ENCODE measurements at places on chromosomes 1 and 21.

GRCh38 chr1:160204526-160205241 lies 500 bp upstream of the PEA15 start:
- peak; percentile 47 for DNase-seq

- no peak for DNase-seq
These were observed 4.9 kb upstream of the ELK4 start for GRCh38 chr1:205636732-205637131.

- DNase-seq: peak; percentile 61
These were observed 636 bp downstream of the VAMP4 start for GRCh38 chr1:171740987-171741871.

DNA sequence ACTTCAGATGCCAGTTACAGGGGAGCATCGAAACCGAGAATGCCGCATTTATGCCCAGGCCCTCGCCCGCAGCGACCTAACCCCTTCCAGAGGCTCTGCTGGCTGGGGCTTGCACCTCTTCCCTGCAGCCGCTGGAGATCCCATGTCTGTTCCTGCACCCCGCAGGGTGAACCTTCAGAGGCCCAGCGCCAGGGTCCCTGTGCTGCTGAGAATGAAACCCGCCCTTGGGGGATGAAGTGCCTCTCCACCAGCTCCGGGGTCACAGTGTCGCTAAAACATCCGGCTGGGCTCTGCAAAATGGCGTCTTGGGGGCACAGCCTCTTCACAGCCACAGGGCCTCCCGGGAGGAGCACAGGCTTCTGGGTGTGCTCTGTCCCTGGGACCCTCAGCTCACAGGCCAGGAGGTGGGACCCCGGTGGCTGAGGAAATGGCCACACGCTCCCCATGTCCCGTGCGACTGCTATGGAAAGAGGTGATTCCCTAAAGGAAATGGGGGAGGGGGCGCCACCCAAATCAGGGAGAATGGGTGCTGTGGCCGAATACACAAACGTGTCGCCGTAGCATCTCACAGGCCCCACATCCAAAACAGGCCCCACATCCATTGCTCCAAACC lies 39.9 kb upstream of the TSPEAR start:
- DNase-seq: no peak

DNA sequence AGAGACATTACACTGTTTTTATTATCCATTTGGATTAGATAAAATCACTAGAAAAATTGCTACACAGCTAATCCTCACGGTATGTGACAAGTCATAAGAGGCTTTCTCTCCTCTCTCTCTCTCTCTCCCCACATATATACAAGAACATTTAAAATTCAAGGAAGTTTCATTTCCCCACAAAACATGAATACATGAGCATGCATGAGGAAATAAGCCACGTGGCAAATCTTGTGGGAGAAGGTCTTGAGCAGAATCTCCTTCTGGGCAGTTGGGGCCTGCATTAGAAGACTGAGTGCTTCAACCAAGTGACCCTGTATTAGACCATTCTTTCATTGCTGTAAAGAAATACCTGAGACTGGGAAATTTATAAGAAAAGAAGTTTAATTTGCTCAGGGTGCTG lies 1313.1 kb downstream of the MRPL39 start:
- DNase-seq: no peak

GRCh38 chr1:75430526-75430925 lies 180.4 kb downstream of the SLC44A5 start:
- no peak for DNase-seq

DNA sequence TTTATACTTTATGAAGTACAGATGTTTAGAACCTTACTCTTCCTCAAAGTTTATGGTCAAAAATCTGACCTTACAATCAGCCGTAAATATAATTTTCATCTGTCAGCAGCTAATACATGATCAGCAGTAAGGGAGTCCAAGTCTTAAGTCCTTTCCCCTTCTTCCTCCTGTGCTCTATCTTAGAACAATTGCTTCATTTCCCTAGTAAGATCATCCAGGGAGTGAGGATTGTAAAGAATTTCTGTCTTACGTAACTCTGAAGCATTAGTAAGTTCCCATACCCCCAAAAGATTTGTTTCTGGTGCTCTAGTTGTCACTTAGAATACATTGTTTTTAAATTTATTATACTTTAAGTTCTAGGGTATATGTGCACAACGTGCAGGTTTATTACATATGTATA lies 2.1 kb downstream of the SETDB1 start:
- no peak for DNase-seq

- no peak for DNase-seq
These were observed 272.5 kb upstream of the LRRC7 start for GRCh38 chr1:69295265-69295664.

GRCh38 chr1:206708058-206708457 lies 23.4 kb downstream of the MAPKAPK2 start:
- no peak for DNase-seq

DNA sequence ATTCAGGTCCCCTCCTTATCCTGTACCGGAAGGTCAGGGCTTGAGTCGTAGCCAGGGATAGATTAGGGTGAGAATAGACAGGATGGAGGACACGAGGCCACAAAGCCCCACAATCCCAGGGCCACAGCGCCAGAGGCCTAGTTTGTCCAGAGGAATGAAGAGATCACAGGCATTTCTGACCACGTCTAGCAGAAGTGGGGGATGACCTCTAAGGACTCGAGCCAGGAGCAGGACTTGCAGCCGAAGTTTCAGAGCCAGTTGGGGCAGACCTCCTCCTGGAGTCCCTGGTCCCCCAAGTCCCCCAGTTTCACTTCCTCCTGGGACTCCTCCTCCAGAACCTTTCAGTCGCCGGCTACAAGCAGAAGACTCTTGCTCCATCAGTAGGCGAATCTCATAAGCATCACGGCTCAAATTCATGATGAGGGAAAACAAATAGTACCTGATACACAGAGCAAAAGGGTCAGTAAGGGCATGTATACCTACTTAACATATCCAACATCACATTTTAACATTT lies 2.3 kb upstream of the ITGA10 start:
- no peak for DNase-seq

GRCh38 chr21:44402323-44403105 lies 49.1 kb downstream of the TRPM2 start:
- no peak for DNase-seq

DNA sequence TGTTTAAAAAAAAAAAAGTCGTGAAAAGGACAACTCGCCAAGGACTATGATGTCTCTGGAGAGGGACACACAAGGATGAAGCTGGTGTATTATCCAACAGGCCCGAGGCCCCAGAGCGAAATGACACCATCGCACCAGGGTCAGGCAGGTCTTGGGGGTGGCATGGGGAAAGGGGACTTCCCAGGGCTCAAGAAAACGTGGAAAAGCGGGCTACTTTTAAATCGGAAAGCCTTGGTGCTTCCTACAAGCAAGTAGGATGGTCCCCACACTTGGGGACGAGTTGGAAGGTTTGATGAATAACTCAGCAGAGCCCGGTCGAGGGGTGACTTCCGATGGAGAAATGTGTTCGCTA lies 505 bp upstream of the GNPAT start:
- DNase-seq: no peak

DNA sequence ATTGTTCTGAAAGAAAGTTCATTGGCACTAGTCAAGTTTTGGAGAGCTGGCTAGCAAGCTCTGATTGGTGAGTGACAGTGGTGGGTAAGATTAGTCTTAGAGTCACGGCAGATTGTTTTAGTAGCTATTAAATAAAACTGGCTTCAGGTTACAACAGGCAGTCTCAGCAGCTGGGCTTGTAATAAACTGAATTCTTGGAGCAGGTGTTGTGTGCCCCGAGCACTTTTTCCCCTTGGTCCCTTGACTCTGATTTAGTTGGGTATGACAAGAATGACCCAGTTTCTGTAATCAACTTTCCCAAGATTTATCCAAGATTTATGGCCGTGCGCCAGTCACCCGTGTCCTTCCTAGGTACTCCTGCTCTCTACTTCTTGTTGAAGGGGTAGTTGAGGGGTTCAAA lies 40.2 kb downstream of the TBCE start:
- no peak for DNase-seq

DNA sequence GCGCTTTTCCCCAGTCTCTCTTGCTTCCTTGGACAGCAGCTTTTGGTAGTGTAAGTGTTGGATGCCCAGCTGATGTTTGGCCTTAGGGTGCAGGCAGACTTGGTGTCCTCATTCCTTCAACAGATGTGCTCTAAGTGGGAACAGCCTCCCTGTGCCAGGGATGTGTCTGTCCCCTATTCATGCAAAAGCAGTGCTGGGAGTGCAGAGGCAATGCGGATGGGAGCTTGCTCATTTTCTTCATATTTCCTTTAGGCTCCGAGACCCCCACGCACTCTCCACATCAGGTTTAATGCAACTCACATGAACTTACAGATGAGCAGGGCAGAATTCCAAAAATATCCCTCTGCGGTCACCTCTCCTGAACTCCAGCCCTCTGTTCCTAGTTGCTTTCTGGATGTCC lies 96.1 kb downstream of the IER5 start:
- DNase-seq: no peak

- no peak for DNase-seq
These were observed 198.0 kb downstream of the HUNK start for GRCh38 chr21:32070676-32071330.

DNA sequence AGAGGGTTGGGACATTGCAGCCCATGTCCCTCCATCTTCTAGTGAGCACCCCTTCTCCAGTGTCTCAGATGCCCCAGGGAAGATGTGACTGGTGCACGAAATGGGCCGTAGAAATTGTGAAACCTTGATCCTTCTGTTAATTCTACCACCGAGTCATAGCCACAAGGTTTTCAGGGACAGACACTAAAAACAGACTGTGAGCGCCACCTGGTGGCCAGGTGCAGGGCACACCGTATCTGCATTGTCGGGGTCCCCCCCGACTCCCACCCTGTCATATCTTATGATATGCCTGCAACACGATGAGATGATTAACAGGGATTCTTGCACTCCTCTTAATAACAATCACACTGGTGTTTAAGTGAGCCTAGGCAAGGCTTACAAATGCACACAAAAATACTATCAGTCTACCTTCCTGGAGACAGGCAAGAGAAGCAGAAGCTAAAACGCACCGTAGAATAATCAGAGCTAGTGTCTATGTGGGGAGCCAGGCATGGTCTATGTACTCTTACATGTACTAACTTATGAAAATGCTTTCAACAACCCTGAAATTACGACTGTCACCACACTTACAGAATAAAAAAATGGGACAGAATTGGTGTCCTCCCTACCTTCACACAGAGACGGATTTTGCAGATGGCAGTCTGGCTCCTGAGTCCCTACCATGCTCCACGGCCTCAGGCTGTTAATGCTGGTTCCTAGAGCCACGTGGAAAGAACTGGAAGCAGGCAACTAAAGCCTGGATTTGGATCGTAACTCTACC lies 57.9 kb downstream of the FHAD1 start:
- DNase-seq: peak; percentile 58

DNA sequence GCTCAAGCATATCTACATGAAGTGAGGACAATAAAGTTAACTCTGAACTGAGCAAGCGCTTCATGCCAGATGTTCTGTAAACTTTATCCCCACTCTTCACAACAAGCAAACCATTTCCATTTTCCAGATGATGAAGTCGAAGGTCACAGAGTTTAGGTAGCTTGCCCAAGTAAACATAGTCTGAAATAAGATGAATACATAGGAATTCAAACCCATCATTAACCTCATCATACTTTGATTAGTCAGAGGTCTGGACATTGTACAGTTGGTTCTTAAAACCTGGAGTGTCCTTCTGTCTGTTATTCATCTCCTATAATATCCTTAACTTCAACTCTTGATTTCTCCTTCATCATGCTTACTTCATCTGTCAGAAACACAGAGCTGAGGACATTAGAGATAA lies 180.3 kb upstream of the C8B start:
- DNase-seq: no peak

- DNase-seq: no peak
These were observed 748.8 kb upstream of the NCAM2 start for GRCh38 chr21:20249401-20249800.

Data from CD4-positive, alpha-beta T cell treated with Interleukin-17A for 1 hour (primary cell).